Activated T-cell treated with anti-CD3 and anti-CD28 coated beads, Interleukin-2, amount 50 U/mL, for 24 hours (primary cell): ENCODE measurements at places on chromosomes 1 and 21.

DNA sequence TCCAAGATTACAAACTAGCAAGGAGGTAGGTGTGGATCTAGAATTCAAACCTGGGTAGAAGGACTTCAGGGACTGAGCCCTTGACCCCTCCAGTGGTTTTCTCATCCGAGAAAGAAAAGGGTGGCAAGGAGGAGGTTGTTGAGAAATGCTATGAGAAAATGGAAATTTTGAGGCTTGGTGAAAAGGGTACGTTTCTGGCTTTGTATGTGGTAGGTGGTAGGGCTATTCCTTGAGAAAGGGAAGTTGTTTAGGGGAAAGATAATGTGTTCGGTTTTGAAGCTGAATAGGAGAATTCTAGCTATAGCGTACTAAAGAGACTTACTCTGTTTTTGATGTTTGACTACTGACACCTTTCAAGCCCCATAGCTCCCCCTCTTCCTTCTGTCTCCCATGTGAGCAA, 133.8 kb downstream of the CNIH3 start:
- H3K4me1 ChIP-seq = peaks cover 29% of the 10 kb centered on the region
- H3K27me3 ChIP-seq = peaks cover 8% of the 10 kb centered on the region
- H3K27ac ChIP-seq = no peak overlapping the region
- no peaks in the 10 kb centered on the region for H3K36me3 ChIP-seq

DNA sequence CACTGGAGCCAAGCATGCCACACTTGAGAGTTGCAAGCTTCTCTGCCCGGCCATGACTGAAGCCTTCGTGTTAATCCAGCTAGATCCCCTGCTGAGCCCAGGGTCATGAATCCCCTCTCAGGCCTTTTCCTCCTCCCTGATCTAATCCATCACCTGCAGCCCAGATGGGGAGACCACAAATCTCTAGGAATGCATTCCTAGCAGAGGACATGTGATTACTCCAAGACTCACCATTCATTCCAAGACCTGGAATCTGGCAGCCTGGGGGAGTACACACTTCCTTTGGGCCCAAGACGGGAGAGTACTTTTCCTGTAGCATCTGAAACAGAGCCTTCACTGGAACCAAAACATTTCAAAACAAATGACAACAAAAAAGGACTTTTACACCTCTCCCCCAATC, 269.3 kb upstream of the NFIA start:
- H3K27ac ChIP-seq = no peak overlapping the region
- H3K4me3 ChIP-seq = no peak overlapping the region
- no peak for DNase-seq
- peaks cover 5% of the 10 kb centered on the region for H3K27me3 ChIP-seq

DNA sequence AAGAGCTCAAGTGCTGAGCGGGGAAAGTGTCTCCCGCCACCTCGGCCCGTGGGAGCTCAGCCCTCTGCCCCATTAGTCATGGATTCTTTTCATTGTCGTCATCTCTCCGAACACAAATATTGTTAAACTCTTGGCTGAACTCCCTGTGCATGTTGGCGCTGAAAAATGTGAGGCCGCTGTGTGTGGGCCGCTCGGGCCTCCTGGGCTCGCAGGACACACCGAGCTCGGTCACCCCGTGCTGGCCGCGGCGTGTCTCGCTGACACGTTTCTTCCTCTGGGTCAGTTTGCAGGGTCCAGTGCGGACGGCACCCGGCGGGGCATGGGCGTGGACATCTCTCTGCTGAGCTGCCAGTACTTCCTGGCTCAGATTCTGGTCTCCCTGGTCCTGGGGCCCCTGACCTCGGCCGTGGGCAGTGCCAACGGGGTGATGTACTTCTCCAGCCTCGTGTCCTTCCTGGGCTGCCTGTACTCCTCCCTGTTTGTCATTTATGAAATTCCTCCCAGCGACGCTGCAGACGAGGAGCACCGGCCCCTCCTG, 25.6 kb downstream of the SLC45A1 start:
- no peak for DNase-seq
- no peak overlapping the region for H3K4me3 ChIP-seq
- no peaks in the 10 kb centered on the region for H3K4me1 ChIP-seq
- H3K27me3 ChIP-seq = no peaks in the 10 kb centered on the region

DNA sequence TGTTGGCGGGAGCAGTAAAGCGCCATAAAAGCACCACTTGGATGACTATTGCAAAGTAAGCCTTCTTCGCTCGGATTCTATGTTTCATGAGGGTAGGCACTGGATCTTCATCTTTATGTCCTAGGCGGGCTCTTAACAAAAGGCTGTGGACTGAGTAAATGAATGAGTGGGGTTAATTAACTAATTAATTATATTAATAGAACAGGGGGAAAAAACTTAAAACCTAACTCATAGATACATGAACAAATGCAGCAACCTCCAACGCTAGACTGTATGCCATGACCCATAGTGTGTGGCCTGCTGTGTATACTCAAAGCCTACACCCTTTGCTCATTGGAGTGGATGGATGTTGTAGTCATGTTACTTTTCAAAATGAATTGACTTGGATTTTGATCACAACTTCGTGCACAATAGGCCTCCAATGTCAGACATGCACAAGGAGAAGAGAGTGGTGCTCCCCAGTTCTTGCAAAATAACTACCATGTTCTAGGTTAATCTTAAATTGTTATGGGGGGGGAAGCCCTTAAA, 417 bp upstream of the GFI1 start:
- H3K4me1 ChIP-seq = peaks cover 39% of the 10 kb centered on the region
- no peaks in the 10 kb centered on the region for H3K27me3 ChIP-seq
- peak overlapping the region; percentile 90 for H3K4me3 ChIP-seq
- H3K27ac ChIP-seq = peak overlapping the region; percentile 98

- no peak for DNase-seq
- no peak overlapping the region for H3K27ac ChIP-seq
- H3K36me3 ChIP-seq = no peaks in the 10 kb centered on the region
- no peak overlapping the region for H3K4me3 ChIP-seq
- no peaks in the 10 kb centered on the region for H3K4me1 ChIP-seq
Measured at GRCh38 chr1:171152549-171152948, 32.6 kb upstream of the FMO2 start.

- H3K4me1 ChIP-seq = peaks cover 8% of the 10 kb centered on the region
- no peak for DNase-seq
- H3K4me3 ChIP-seq = no peak overlapping the region
- H3K36me3 ChIP-seq = no peaks in the 10 kb centered on the region
- H3K27ac ChIP-seq = no peak overlapping the region
- H3K27me3 ChIP-seq = peaks cover 10% of the 10 kb centered on the region
Measured at GRCh38 chr1:20102875-20103274, 16.5 kb downstream of the PLA2G2D start.

DNA sequence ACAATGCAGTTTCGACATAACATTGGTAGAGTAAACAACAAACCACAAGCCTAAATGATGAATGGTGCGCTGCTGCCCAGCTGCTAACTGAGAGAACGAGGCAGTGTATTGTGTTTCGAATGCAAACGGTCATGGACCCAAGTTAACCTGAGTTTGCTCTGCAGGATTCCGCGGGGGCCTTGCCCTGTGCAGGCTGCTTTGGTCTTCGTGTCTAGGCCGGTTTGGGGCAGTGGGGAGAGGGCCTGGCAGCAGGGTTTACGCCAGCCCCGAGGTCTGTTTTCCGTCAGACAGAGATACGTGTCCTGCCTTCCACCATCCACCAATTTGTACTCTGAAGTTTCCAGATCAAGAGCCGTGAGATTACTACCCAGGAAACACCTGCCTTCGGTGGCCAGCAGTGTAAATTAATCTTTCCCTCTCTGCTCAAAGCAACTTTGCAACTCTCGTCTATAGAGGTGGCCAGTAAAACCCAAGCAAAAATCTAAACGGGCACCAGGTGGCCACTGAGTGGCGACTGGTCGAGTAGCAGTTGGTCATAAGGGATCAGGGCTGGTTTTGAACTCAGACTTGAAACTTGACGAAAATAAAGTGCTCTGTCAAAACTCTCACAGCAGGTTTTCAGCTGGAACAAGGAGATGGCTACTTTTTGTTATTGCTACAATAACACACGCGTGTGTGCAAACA, 6.3 kb upstream of the PRDM15 start:
- H3K4me1 ChIP-seq = peaks cover 1% of the 10 kb centered on the region
- H3K4me3 ChIP-seq = no peak overlapping the region
- H3K27ac ChIP-seq = no peak overlapping the region
- H3K36me3 ChIP-seq = no peaks in the 10 kb centered on the region
- H3K27me3 ChIP-seq = no peaks in the 10 kb centered on the region

GRCh38 chr21:31530364-31530763, 129.1 kb upstream of the SOD1 start:
- DNase-seq = no peak
- H3K4me3 ChIP-seq = no peak overlapping the region
- H3K36me3 ChIP-seq = no peaks in the 10 kb centered on the region
- no peak overlapping the region for H3K27ac ChIP-seq

- DNase-seq = peak; percentile 77
- H3K4me3 ChIP-seq = no peak overlapping the region
- peaks cover 12% of the 10 kb centered on the region for H3K4me1 ChIP-seq
- H3K36me3 ChIP-seq = no peaks in the 10 kb centered on the region
Measured at GRCh38 chr1:38818175-38818976, 41.2 kb downstream of the RRAGC start.

GRCh38 chr1:114780344-114781226, at the start of gene SIKE1:
Gene SIKE1, minus strand, starts transcription at chr1:114780685. Its CDS starts 78 bp downstream, at chr1:114780607.
- peaks cover 3% of the 10 kb centered on the region for H3K27me3 ChIP-seq
- H3K4me1 ChIP-seq = peaks cover 27% of the 10 kb centered on the region
- DNase-seq = peak; percentile 92
- H3K36me3 ChIP-seq = peaks cover 46% of the 10 kb centered on the region
- H3K4me3 ChIP-seq = peak within 1 kb of the TSS; percentile 100

DNA sequence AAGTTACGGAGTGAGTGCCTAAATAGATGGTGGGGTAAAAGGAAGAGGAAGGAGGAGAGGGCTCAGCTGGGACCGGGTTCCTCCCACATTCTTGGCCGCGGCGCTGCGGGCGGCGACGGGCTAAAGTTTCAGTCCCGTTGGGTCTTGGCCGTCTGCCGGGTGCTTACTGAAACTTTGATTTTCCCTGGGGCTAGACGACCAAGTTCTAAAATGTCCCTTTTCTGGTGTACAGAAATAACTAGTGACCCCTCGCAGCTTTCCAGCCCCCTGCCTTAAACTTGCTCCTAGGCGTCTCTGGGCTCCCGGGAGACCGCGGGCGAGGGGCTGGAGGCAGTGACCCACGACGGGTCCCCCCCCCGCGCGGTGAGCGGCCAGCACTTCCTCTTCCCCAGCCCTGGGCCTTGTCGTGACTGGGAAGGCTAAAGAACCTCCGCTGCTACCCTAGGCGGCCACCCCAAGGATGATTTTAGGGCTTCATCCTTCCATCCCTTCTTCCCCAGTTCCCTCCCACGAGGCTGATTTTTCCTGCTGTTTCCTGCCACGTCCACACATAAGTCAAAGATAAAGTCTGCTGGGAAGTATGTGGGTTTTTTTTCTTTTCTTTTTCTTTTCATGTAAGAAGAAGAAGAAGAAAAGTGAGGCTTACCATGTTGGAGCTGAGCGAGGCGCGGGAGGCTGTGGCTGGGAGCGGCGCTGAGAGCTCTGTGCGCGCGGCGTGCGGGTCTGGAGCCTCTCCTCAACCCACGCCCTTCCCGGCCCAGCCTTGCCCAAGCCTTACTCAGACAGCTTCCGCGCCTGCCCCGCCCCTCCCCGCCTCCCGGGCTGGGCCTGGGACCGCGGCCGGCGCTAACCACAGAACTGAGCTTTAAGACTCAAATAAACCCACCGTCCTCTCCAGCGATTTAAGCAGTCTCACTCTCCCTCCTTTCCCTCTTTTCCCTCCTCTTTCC, at the start of gene S100A11:
Gene S100A11, minus strand, starts transcription at position 738 of the 950 bp plus-strand sequence. Its CDS starts 89 bp downstream, at position 649.
- DNase-seq = peak; percentile 85

DNA sequence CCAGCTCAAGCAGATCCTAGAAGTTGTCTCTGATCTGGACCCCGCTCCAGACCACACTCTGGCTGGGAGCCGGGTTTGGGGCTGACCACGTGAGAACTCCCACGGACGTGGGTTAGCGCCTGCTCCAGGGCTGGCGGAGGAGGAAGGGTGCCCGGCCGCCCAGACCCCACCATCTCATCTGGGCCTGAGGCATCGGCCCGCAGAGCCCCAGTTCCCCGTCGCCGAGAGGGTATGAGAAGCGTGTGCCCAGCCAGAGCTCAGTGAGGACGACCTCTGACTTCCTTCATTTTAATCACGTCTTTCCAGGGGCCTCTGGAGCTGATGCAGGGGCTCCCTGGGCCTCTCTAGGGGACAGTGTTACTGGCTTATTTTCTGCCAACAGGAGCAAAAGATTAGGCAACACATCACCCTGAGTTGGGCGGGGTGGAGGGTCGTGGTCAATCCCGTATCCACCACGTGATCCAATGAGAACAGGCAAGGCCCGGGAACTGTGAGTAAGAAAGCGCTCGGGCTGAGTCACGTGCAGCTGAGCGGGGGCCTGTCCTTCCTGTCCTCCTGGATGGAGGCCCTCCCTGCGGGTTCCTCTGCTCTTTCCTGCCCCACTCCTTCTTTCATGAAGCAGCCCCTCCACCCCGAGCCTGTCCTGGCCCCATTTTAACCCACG, 81.1 kb downstream of the SIK1 start:
- DNase-seq = no peak
- H3K36me3 ChIP-seq = no peaks in the 10 kb centered on the region
- no peaks in the 10 kb centered on the region for H3K27me3 ChIP-seq
- no peak overlapping the region for H3K27ac ChIP-seq
- peaks cover 8% of the 10 kb centered on the region for H3K4me1 ChIP-seq

GRCh38 chr1:181083842-181084605, 4.5 kb upstream of the IER5 start:
- H3K27ac ChIP-seq = no peak overlapping the region
- peaks cover 34% of the 10 kb centered on the region for H3K4me1 ChIP-seq
- peak; percentile 60 for DNase-seq

DNA sequence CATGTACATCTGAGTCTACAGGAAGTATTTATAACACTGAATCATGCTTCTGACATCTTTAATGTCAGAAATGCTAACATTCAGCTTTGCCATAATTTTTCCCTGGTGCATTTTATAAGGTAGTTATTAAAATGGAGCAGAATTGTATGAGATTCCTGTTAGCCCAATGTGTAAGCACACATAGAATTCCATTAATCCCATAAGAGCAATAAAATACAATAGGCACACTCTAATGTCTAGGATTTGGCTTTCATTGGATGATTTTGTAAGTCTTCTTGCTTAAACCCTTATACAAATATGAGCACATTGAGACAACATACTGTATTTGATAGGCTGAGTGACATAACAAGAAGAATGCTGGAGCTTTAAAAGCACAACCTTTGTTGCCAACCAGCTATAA, 256.4 kb downstream of the HMCN1 start:
- H3K36me3 ChIP-seq = no peaks in the 10 kb centered on the region
- no peak overlapping the region for H3K4me3 ChIP-seq
- no peak overlapping the region for H3K27ac ChIP-seq
- H3K27me3 ChIP-seq = no peaks in the 10 kb centered on the region
- peaks cover 18% of the 10 kb centered on the region for H3K4me1 ChIP-seq

- no peak for DNase-seq
- H3K4me3 ChIP-seq = peak overlapping the region; percentile 98
- peaks cover 93% of the 10 kb centered on the region for H3K36me3 ChIP-seq
- H3K4me1 ChIP-seq = peaks cover 48% of the 10 kb centered on the region
- H3K27me3 ChIP-seq = no peaks in the 10 kb centered on the region
- peak overlapping the region; percentile 98 for H3K27ac ChIP-seq
Measured at GRCh38 chr1:156740237-156740740, 599 bp downstream of the MRPL24 start.

- H3K4me3 ChIP-seq = no peak overlapping the region
- no peak for DNase-seq
- peaks cover 60% of the 10 kb centered on the region for H3K27me3 ChIP-seq
- peaks cover 25% of the 10 kb centered on the region for H3K4me1 ChIP-seq
Measured at GRCh38 chr1:85583611-85584263, 3.2 kb downstream of the CCN1 start.

GRCh38 chr1:197415221-197415620, 147.2 kb downstream of the CRB1 start:
- no peak overlapping the region for H3K4me3 ChIP-seq
- H3K36me3 ChIP-seq = no peaks in the 10 kb centered on the region
